ENCODE measurements at places on chromosomes 12 and 14. TPM values are rescaled to one million over a fixed set of nuclear protein-coding genes. Genes with fewer than 3 reads are reported as not detected.

FAM181A gene
- total RNA-seq: not detected

DDX51 gene
- 6.8 TPM for total RNA-seq

SNRPF gene
- total RNA-seq: 7.8 TPM

ANO2 gene
- total RNA-seq: 1.4 TPM

- no peak for DNase-seq
Observed at GRCh38 chr12:93857991-93858447, 180.8 kb downstream of the CRADD start.

DNA sequence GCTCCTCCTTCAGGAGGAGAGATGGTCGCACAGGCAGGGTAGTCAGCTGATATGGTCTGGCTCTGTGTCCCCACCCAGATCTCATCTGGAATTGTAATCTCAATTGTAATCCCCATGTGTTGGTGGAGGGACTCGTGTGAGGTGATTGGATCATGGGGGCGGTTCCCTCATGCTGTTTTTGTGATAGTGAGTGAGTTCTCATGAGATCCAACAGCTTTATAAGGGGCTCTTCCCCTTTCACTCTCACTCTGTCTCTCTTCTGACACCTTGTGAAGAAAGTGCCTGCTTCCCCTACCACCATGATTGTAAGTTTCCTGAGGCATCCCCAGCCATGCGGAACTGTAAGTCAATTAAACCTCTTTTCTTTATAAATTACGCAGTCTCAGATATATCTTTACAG lies 218.9 kb upstream of the TMTC1 start:
- no peak for DNase-seq

DNA sequence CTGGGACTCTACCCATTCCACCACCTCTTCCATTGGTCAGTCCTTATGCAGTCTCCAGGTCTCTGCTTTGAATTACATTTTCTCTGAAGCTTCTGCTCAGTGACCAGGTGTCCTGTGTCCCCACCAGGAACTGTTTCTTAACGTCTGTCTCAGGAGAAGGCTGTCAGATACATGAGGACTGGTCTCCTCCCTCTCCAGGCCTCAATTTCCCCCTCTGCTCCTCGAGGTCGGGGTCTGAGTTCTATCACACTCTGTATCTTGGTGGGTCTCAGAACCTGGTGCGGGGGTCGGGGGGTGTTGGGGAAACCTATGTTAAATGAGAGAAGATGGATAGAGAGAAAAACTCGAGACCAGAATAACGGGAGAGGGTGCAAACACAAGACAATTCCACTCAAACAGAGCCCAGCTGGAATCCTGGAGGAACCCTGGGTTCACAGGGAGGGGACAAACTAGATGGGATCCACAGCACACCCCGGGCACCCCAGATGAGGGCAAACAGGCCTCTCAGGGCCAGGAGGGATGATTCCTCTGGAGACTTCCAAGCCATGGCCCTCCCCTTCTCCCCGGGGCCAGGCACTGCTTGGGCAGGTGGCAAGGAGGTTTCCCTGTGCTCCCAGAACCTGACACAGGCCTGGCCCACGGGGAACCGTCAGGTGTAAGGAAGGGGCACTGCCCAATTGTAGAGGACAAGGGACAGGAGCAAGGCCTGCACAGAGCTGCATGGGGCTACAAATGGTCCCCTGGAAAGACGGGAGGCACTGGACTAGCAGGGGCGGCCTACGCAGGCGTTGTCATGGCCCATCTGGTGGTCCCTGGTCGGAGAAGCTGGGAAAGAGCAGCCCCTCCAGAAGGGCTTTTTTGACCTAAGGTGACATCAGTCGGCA lies 313.2 kb upstream of the DIO3 start:
- no peak for DNase-seq

DNA sequence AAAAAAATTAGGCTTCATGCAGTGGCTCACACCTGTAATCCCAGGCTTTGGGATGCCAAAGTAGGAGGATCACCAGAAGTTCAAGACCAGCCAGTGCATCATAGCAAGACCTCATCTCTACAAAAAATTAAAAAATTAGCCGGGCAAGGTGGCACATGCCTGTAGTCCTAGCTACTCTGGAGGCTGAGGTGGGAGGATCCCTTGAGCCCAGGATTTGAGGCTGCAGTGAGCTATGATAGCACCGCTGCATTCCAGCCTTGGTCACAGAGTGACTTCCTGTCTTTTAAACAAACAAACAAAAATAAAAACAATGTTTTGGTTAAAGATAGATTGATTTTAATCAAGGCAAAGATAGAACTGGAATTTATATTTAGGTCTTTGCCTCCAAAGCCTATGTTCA lies 60.6 kb downstream of the WNK1 start:
- no peak for DNase-seq

GRCh38 chr14:71115821-71116567 lies 208.7 kb downstream of the PCNX1 start:
- DNase-seq: no peak

- no peak for DNase-seq
Observed at GRCh38 chr14:88630565-88630964, 67.7 kb downstream of the ZC3H14 start.

Data from sigmoid colon (tissue), 7 donors.